ENCODE measurements at places on chromosomes 3 and 15. TPM values are rescaled to one million over a fixed set of nuclear protein-coding genes. Genes with fewer than 3 reads are reported as not detected.

The DLL4 gene
- total RNA-seq = 0.10 TPM

The TIMP4 gene
- 0.52 TPM for total RNA-seq

The ROPN1 gene
- total RNA-seq = not detected

The CDCP1 gene
- 0.12 TPM for total RNA-seq

The ATP2B2 gene
- 0.12 TPM for total RNA-seq

GRCh38 chr3:89613241-89613640 is 505.8 kb downstream of the EPHA3 start:
- no peak for DNase-seq

GRCh38 chr3:195403244-195403643 is 39.6 kb downstream of the ACAP2 start:
- DNase-seq = no peak

DNA sequence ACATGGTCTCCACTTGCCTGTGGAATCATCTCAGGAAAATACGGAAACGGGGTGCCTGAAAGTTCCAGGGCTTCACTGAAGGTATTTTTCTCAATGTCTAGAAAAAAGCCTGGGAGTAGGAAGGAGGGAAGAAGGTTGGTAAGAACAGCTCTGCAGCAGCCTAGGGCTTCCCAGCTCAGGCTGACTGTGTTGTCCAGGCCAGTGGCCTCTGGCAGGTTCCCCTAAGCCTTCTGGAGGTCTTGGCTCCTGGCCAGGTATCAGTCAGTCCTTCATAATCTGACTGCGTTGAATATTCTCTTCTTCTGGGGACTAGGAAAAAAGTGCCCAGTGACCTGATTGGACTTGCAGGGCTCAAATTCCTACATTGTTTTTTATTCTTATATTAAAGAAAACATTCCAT is 38.6 kb downstream of the SSR3 start:
- no peak for DNase-seq

DNA sequence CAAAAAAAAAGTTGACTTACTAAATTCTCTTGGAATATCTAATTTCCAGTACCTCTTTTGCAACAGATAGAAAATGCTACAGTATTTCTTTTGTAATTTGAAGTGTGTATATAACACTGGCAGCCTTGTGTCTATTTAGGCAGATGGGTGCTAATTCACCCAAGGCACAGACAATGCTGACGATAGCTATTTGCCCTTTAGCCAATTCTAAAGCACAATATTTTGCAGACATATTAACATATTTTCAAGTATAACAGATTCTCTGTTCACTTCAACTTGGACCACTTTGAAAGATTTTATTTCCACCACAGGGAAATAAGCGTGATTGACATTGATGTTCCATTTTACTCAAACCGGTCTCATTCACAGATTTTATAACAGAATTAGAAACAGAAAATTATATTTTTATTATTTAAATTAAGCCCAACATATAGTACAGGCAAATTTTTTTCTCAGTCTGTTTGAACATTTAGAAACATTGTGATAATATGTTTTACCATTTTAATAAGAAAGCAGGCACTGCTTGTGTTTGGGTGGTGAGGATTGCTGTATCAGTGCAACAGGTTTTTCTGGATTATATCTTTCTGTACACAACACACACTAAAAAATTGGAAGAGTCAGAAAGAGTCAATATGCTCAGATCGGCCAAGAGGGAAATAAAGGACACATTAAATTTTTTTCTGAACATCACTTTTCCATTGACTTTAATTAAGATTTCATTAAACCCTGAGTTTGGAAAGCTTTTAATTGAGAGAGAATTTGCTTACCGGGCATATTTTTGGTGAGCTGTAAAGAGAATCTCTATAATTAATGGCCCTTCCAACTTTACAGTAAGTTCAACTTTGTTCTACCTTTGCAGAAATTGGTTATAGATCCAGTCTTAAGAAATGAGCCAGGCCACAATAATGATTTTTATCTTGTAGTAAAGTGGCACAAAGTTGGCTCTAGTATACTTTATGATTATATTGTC is 327.3 kb upstream of the NR2F2 start:
- no peak for DNase-seq

DNA sequence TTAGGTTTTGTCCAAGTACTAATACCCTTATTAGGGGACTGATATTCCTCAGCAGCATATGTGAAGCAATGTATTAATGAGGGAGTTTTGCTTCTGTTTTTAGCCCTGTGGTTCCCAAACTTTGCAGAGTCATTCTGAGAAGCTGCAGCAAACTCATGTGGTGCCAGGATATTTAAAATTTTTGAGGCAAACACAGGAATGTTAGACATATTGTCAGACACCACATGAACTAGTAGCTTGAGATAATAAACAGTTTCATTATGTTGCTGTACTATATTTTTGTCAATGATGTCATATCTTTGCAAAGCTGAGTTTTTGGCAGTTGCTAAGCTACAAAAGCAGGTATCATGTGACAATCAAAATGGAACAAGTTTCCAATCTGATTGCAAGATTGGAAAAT is 36.6 kb downstream of the ATP6V1A start:
- DNase-seq = peak; percentile 94

- no peak for DNase-seq
These were observed 497 bp upstream of the RPLP1 start for GRCh38 chr15:69451951-69452691.

DNA sequence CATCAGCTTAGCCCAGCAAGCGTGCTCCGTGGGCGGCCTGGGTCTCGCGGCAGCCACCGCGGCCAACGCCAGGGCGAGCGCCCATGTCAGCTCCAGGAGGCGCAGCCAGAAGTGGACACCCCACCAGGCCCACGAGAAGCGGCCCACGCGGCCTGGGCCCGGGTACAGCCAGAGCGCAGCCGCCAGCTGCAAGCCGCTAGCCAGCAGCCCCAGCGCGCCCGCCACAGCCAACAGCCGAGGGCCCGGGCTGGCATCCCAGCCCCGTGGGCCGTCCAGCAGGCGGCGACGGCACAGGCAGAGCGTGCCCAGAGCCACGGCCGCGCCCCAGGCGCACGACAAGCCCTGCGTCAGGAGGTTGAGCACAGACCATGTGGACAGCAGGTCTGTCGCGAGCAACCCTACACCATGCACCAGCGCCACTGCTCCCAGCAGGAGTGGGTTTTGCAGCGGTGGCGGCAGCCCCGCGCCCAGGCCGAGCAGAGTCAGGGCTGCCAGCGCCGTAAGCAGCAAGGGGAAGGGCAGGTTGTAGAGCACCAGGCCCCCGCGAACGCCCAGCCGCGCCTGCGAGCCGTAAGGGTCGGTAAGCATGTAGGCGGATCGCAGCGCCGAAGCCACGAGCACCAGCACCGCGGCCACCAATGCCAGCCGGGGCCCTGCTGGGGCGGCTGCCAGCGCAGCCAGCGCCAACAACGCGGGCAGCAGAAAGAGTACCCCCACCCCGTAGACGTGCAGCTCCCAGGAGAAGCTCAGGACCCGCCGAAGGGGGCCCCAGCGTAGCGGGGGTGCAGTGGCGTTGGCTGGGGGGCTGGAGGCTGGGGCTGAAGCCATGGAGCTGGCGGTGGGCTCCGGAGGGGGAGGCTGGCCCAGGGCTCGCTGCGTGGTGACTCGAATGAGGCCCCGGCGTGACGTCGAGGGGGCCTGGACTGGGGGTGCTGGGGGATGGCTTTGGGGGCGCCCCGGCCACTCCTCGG is 4.9 kb downstream of the PRRT3 start:
- peak; percentile 47 for DNase-seq

DNA sequence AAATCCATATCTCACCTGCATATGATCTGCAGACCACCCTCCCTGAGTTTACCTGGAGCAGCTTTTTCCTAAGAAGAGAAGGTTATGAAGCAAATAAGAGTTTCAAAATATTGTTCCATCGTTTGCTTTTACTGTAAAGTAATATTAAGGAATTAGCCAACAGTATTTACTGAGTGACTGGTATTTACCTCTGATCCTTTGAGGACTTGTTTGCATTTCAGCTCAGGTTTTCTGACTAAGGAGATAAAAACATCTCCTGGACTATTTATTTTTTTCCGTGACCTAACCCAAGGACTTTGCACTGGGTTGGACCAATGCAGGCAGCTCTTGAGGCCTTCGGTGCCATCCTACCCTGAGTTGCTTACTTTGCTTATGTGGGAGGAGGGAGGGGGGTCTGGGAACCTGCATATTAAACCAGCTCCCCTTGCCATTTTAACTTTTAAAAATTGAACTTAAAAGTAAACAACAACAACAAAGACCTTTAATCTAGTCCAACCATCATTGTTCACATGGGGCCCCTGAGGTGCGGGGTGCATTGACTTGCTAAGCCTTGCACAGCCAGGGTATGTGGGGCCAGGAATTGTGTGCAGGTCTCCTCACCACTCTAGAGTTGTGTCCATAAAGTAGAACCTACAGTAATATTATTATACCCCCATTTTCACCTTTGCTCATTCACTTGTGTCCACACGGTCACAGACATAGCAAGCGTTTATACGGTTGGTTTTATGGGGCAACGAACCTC is 39.3 kb downstream of the TRAK1 start:
- DNase-seq = no peak

DNA sequence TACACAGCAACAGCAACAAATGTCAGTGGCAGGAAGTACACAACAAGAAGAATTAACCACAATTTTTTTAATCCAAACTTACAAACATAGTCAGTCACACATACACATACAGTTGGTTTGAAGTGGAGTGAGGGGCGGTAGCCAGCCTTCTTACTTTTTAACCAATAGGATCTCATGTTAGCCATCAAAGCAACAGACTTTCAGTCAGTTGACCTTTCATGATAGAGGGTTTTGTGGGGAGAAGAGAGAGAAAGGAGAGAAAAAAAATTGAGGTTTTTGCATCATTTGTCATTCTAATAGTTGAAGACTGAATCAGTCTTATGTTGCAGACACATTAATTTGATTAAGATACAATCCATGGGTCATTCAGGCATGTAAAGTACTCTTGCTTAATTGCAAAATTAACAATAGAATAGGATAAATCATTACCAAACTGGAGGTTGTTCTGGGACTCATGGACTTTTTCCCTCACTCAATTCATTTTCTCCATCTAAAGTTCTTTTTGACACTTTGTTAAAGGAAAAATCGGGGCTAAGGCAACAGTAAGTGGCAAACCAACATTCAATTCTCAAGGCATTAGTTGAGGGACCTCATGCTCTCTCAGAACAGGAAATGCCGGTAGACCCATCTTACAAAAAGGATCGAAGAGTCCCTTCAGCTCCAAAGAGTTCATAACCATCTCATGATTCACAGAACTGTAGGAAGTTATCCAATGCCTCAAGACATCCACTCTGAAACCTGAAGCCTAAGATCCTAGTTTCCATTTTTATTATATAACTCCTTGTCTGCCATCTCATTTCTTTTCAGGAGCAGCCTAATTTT is 159.5 kb upstream of the LPP start:
- no peak for DNase-seq

All from H4 (cell line).